Stimulated activated CD4-positive, alpha-beta T cell treated with anti-CD3 and anti-CD28 coated beads, Interleukin-2, amount 100 ng/mL, for 24 hours (primary cell): ENCODE measurements at places on chromosomes 6 and 20.

GRCh38 chr6:16412982-16413381, 174.6 kb downstream of the GMPR start:
- DNase-seq, result no peak

DNA sequence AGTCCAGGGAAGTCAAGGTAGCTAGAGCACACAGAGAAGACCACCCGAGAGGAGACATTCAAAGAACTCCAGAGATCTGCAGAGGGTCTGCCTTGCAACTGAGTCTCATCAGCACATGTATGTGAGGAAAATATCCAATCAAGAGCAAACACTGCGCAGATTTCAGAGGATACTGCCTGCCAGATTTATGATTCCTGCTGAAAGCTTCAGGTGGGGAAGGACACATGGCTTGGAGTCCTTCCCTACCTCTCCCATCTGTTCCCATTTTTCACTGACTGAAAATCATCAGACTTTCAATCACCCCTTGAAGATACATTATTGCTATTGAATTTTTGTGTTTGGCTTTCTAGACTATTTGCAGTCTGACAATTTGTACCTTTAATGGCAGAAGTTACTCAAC, 7.6 kb upstream of the KIAA1586 start:
- no peak for DNase-seq

DNA sequence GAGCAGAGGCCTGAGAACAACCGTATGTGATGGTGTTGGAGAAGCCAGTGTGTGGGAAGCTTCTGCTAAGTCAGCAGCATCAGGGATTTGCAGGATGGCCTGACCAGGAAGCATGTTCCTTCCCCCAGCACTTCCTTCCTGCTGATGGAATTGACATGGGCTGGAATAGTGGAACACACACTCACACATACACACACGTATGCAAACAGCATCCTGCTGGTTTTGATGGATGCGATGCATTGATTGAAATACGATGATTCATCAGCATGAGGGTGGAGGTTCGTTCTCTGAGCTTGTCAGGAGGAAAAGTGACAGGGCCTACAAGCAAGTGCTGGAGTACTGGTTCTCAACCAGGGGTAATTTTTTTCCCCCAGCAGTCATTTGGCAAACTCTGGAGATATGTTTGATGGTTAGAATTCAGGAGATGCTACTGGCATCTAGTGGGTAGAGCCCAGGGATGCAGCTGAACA, 229.1 kb downstream of the NFATC2 start:
- no peak for DNase-seq

DNA sequence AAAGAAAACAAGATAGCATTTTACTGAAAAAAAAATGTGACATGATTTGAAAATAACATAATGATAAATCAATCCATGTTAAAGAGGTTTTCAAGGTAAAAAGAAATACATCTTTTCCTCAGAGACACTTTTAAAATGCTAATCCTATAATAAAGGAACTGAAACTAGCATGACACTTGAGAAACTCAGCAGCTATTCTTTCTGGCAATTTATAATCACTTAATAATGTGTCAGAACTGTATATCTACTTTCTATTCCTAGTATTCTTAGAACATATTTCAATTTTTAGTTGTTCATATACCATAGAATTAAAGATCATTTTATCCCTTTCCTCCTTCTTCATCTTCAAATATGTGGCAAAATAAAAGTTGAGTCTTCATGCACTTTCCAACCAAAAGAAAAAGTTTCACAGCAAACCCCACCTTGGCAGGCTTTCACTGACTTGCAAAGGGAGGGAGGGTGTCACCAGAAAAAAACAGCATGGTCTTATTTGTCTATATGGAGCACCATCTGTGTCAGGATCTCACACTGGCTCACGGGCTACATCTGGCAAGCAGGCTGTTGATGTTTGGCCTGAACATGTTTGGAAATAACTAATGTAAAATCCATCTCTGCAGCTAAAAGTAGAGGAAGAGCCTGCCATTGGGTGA, 48.5 kb downstream of the FHL5 start:
- no peak for DNase-seq

DNA sequence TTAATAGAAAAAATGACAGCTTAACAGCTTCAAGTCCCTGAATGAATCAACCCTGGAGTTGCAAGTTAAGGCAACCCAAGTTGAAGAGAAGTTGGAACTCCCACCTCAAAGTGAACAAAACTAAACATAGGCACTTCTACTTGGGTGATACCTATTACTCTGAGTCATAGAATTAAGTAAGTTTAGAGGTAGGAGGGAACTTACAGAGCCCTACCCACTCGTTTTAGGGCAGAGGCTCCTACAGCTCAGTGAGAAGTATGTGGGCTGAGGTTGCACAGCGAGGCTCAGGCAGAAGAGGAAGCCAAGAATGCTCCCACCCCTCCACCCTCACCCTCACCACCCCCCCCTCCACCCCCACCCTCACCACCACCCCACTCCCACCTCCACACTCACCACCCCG, 42.2 kb downstream of the NFATC2 start:
- DNase-seq, result peak; percentile 48

DNA sequence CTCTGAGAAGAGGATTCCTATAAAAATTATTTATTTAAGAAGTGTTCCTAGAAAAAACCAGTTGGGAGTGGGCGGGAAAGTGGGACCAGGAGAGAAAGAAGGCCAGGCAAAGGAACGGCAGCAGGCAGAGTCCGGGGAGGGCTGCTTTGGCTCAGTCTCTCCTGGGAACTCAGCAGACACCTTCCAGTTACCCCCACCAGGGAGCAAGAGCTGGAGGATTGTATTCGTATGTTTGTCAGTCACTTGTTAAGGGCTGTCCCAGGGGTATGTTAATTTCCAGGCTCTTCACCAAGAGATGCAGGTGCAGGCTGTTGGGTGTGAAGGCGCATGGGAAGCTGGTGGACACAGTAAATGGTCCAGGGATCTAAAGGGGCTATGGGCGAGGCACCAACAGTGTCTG, 53.0 kb upstream of the CHD6 start:
- no peak for DNase-seq

DNA sequence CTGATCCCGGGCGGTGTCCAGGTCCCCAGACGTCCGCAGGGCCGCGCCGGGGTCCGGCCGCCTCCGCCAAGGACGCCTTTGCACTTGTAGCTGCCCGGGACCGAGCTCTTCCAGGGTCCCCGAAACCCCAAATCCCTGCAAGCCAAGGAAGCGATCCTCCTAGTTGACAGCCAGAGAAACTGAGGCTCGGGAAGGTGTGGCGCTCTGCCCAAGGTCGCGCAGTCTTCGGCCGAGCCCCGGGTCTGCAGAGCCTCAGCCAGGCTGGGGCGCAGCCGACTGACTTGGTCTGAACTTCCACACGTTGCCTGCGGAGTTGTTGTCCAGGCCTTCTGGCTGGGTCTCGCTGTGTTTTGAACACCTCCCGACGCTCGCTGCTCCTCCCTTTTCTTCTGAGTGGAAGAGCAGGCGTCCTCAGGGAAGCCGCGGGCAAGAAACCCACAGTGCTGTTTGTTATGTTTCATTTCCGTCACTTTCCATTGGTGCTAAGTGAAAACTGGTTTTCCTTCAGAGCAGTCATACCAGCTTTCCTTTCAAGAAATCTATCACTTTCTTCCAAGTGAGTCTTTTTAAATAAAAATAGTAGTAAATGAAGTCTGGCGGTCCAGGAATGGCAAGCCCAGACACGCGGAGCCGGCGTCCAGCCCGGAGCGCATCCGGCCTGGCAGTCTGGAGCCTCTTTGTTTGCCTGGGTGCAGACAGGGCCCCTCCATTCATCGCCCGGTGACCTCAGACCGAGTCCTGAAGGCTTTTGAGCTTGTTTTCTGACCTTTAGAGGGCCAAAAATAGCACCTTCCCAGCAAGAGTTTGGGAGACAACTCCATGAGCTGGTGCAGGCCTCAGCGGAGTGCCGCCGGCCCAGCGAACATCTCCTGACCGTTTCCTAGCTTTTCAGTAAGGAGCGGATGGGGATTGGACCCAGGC, 698 bp downstream of the FAM210B start:
- DNase-seq, result peak; percentile 21

- no peak for DNase-seq
Measured at GRCh38 chr6:28977341-28978132, 27.6 kb downstream of the ZNF311 start.

DNA sequence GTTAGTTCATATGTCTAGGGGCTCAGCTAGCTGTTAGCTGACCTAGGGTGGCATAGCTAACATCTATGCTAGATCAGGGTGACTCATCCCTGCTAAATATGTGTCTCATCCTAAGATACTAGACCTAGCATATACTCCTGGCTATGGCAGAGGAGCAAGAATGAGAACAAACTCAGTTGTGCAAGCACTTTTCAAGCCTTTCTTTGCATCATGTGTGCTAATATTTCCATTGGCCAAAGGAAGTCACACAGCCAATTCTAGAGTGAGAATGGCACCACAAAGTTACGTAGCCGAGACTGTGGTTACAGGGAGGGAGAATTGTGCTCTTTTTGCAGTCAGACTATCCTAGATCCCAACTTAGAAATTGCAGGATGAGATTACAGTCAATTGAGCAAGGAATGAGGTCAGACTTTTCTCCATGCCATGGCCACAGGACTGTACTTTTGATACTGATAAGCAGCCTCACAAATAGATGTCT, 78.7 kb downstream of the PLCB4 start:
- DNase-seq, result no peak

DNA sequence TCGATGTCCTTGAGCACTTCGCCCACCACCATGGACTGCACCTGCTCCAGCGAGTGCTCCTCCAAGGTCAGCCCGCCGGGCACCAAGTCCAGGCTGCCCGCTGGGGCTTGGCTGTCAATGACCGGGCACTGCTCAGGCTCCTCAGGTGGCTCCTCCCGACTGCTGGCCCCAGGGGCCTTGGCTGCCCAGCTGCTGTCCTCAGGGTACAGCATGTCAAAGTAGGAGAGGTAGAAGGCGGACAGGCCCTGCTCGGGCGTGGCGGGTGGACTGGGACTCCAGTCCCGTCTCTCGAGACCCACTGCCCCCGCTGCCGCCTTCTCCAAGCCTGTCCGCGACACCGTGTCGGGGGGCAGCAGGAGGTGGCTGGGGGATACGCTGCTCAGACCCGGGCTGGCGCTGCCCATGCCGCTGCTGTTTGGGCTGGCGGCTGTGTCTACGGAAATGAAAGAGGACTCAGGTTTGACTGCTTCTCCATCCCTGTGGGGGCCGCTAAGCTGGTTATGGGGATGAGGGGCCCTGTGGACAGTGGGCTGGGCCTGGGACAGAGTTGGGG, 12.0 kb downstream of the SPDEF start:
- DNase-seq, result no peak

- no peak for DNase-seq
Measured at GRCh38 chr20:1862663-1863053, 32.5 kb upstream of the SIRPA start.

DNA sequence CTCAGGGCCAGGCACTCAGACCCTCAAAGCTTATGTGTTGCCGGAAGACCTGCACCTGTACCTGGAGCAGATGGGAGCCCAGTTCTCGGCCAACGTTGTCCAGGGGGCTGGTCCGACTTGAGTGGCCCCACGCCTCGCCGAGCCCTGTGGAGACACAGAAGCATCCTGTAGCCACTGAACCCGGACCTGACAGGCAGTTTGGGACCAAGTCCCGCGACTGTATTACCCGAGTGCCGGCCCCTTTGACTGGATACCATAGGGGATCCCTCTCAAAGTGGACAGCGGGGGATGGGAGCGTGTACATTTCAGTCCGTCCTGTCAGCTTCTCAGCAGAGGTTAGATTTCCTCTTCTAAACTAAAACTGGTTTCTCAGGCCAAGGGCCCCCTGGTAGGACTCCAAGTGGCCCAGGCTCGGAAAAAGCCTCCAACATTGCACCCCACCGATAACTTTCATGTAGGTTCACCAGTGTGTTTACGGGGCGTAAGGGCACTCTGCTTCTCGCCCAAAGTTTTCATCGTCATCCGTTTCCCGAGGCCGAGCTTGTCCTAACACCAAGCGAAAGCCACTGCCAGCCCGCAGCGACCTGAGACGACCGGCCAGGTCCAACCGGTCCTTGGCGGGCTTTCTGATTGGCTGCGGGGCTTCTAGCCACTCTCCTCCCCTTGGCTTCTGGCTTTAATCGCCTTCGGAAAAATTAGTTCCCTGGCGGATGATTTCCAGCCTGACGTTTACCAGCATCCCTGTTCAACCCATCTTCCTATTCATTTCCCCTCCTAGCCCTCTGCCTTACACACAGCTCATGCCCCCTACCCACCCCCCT, 10.8 kb downstream of the SIM1 start:
- DNase-seq, result no peak

DNA sequence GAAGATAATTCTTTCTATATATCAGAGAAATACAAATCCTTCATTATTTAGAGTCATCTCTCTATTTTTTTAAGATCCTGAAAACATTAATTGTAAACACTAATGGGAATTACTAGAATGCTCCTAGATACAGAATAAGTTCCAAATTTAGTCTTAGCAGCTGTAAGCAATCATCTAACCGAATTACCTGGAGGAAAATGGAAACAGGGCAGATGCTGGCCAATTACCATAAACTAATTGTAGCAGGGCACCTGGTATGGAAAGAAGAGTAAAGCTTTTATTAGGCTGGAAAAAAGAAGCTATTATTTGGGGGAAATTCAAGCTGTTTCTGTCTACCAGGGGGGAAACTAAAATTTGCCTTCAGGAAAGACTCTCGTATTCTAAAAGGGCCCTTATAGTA, 257.5 kb downstream of the MMUT start:
- no peak for DNase-seq

DNA sequence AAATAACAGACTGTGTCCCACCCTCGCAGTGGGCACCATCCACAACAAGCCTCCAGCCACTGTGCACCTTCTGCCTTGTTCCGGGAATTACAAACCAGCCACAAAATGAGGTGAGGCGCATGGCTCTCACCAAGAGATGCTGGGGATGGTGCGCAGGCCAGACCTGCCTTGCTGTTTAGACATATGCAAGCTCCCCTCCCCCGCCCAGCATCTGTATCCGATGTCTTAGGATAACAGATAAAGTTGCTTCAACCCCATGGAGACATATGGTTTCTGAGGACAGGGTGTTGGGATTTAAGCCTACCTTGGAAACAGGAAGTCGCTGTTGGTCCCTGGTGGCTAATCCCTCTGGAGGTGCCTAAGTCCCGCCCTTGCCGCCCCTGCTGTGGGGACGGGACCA, 50.4 kb upstream of the MPC1 start:
- DNase-seq, result no peak

DNA sequence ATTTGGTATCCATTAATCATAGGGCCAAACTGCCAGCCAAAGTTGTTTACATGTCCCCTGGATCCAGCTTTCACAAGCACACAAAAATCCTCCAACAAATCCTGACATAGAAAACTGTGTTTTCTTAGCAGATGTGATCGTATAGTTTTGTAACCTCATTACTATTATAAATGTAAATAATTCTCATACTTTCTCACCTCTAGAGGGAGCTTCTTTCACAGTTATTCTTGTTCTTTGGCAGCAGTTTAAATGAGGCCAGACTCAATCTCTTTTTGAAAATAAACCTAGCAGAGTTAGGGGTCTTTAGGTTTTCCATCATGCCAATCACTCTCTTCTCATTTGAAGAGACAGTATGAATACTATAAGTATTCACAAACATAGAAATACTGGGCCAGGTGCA, 17.0 kb upstream of the ZNF318 start:
- no peak for DNase-seq

- no peak for DNase-seq
Measured at GRCh38 chr6:18495236-18495635, 108.1 kb downstream of the RNF144B start.
